ENCODE measurements at places on chromosomes 11 and 22. TPM values are rescaled to one million over a fixed set of nuclear protein-coding genes. Genes with fewer than 3 reads are reported as not detected.

DNA sequence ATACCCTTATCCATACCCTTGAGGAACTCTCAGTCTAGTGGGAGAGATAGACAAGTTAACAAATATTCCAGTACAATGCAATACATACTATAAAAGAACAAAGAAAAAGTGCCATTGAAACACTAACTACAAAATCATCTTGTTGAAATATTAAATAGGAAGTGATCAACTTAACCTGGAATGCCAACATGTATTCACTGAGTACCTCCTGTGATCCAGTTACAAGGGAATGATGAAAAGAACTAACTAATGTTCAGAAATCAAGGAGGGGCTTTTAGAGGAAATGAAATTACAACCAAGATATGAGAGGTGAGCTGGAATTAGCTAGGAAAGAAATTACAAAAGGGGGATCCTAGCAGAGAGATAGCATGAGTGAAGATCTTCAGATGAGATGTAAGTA is 6.2 kb upstream of the FIBIN start:
- no peak for DNase-seq

GRCh38 chr22:37115032-37115431 is 5.5 kb upstream of the TMPRSS6 start:
- DNase-seq: no peak

Gene GGTLC3
- polyA plus RNA-seq: not detected

DNA sequence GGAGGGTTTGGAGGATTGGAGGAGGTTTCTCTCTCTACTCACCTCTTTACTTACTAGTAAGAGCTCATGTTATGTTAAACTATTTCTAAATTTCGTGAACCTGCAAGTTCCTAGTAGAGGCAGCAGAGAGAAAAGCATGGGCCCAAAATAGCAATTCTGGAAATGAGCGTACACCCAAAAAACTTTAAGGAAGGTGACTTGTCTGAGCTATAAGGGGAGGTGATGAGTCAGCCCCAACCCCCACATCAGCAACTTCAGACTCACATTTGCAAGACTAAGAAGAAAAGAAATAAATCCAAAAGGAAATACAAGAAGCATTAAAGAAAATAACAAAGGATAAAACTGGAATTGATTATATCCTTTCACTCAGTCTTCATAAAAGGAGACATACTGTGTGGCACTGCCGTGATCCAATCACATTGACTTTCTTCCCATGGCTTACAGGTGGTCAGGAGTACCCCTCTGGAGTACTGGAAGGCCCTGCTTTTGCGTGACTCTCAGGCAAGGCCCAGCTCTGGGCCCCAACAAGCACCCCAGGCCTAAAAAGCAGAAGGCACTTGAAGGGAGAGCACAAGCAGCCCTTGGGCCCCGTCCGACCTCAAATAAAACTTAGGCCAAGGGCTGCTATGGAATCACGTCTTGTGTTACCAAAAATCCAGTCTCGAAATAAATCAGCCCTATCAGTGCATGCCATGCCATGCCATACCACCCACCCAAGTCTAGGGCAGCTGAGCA is 14.3 kb downstream of the PACSIN2 start:
- no peak for DNase-seq
